ENCODE measurements at places on chromosomes 7 and 10.
A peak's percentile ranks its signal among the peaks of the same experiment; 100 is the strongest.

GRCh38 chr7:42946627-42946950 is 14.4 kb downstream of the MRPL32 start:
- no peak for DNase-seq

- DNase-seq = peak; percentile 6
These were observed 161.4 kb downstream of the PIP4K2A start for GRCh38 chr10:22552888-22553378.

GRCh38 chr10:48547061-48547895 is 57.6 kb downstream of the ARHGAP22 start:
- no peak for DNase-seq

- peak; percentile 57 for DNase-seq
These were observed 34.8 kb downstream of the GRID2IP start for GRCh38 chr7:6516387-6516983.

DNA sequence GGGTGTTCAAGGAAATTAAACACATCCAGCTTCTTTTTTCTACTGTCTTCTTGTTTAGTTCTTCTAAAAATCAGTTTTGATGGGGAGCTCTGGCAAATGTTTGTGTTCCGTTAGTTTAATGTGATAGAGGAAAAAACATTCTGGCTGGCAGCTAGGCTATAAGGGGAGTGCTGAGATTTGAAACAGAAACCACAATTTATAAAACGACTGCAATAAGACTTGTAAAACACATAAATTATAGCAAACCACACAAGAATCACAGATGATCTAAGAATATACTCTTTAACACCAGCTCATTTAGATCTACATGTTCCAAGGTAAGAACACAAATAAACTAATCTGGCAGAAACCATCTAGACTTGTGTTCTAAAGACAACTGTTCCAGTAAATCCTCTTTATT is 425.5 kb downstream of the CNTNAP2 start:
- no peak for DNase-seq
